Psoas muscle (tissue), 8 donors: ENCODE measurements at places on chromosomes 2 and 18. TPM values are rescaled to one million over a fixed set of nuclear protein-coding genes. Genes with fewer than 3 reads are reported as not detected.

- DNase-seq, result no peak
Observed at GRCh38 chr18:50638016-50638883, 78.4 kb downstream of the MAPK4 start.

DNA sequence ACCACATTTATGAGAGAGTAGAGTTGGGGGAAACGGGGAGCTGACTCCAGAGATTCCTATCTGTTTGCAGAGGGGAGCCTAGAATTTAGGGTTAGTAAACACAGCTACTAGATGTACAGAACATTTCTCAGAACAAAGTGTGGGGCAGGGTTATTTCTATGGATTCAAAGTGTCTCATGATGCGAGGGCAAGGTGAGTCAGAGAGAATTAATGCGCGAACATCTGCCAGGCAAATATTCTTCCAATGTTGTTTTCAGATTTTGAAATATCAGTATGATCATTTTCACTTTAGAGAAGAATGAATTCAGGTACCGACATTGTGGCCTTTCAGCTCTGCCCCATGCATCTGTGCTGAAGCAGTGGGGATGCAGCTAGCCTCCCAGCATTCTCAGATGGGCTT lies 2.0 kb upstream of the DSEL start:
- no peak for DNase-seq

DNA sequence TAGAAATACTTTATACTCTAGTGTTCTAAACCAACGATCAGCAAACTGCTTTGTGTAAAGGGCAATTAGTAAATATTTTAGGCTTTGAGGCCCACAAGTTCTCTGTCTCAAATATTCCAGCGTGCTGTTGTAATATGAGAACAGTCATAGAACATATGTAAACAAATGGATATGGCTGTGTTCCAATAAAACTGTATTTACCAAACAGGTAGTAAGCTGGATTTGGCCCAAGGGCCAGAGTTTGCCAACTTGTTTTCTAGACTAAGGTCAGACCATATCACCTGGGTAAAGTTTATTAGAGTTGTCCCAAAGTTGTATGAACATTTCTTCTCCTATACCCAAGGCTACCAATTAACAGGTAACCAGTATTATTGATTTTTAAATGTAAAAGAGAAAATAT lies 303.2 kb upstream of the MC4R start:
- no peak for DNase-seq

GRCh38 chr2:224594840-224595239 lies 9.7 kb upstream of the CUL3 start:
- DNase-seq, result no peak

GRCh38 chr2:131152074-131152473 lies 46.9 kb downstream of the PLEKHB2 start:
- DNase-seq, result no peak

- no peak for DNase-seq
Observed at GRCh38 chr2:163351966-163352365, 383.8 kb downstream of the FIGN start.

The MBP gene
- total RNA-seq, result 85.8 TPM

The ECEL1 gene
- 0.36 TPM for total RNA-seq

The PID1 gene
- 10.6 TPM for total RNA-seq

The COLEC12 gene
- 3.4 TPM for total RNA-seq

The KIAA2012 gene
- not detected for total RNA-seq
